ENCODE measurements at places on chromosomes 16 and 17.

DNA sequence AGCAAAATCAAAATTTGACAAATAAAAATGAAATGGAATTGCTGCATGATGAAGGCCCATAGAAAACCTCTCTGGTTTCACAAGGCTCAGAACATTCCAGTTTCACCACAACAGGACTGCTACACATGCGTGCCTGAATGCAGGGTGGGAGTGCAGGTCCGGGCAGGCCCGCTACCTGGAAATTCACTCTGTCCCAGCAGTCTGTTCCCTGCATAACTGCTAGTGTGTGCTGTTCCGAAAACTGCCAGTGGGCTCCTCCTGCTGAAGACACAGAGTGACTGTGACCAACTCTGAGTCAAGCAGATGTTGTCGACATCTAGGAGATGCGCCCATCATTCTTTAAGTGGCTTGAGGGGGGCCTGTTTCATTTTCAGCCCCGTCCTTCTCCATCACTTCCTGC is 284.8 kb upstream of the MAF start:
- DNase-seq = no peak

DNA sequence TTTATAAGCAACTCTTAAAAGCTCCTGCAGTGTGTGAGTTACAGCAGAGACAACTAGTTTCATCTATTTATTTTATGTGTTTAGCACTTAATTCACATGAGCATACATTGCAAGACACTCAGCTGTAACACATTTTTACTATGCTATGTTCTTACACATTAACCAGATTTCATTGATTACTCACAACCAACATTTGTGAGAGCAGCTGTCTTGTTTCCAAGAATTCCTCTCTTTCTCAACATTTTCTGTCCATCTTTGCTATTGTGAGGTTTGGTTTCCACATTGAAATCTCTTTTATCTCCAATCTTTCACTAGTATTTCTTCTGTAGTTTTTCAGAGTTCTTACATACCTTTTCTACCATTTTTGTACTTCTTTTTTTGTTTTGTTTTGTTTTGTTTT is 51.2 kb downstream of the COPRS start:
- DNase-seq = no peak

DNA sequence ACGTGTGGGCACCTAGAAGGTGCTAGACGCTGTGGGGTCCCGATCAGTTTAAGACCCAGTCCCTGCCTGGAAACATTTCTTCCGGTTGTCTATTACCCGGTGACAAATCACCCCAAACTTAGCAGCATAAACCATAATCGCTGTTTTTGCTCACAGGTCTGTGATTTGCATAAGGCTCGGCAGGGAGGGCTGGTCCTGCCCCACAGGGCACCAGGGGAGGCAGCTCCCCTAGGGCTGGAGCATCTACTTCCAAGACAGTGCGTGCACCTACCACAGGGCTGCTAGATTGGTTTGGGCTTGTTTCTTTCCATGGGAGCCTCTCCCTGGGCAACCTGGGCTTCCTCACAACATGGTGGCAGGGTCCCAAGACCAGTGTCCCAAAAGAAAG is 214.5 kb upstream of the CIBAR2 start:
- no peak for DNase-seq

DNA sequence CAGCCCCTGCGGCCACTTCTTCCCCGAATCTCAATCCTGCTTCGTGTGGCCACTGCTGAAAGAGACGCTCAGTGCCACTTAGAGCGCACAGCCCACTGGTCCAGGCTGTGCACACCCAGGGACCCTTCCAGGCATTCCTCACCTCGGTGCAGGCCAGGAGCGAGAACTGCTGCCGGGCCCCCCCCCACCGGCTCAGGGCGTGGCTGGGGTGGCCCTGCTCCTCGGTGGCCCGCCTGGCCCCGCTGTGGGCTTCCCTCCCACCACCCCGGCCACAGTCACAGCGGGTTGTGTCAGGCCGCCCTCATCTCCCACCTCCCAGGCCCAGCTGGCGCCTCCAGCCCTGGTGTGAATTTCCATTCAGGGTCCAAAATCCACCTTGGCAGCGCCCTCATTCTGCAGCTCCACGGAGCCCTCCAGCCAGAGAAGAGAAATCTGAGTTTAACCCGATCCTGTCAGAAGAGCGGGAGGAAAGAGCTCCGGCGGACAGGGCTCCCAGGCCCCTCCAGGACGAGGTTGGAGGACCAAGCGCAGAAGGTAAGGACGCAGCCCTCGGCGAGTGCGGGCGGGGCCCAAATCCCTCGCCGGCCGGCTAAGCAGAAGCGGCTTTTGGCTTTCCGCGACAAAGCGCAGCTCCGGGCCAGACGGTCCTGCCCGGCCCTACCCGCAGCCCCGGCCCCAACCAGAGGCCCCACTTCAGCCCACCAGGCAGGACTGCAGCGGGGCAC is 12.0 kb downstream of the TBC1D16 start:
- no peak for DNase-seq

GRCh38 chr16:56851671-56852400 is 13.2 kb upstream of the SLC12A3 start:
- peak; percentile 10 for DNase-seq

DNA sequence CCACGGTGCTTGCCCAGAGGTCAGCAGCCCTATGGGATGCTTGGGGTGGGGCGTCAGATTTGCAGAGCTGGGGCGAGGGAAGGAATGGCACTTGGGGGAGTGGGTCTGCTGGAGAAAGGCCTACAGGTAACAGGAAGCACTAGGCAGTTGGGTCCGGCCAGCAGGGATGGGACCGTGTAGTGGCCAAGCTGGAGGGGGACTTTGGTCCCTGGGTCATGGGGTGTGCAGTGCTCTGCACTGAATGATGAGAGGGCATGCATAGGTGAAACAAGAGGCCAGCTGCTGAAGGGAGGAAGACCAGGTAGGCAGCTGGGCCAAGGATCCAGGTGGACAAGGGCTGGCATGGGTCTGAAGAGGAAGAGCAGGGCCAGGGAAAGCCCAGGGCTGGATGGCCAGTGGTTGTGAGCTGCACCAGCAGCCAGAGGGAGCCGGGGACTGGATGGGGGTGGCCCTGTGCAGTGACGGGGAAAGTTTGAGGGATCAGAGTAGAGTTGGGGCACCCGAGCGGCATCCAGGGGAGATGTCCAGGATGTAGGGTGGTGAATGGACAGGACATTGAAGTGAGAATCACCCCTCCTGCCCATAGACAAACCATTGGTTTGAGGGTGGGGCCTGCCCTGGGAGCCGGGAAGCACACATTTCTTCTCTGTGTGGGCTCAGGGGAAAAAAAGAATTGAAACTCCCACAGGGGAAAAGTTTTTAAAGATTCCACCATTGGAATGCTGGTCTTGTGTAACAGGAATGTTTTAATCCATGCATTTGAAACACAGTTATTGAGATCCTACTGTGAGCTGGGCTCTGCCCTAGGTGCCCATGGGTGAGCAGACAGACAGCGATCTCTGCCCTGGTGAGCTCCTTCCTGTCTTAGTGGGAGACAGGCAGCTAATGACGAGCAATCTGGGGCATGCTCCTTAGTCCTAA is 25.1 kb downstream of the RAI1 start:
- DNase-seq = no peak

DNA sequence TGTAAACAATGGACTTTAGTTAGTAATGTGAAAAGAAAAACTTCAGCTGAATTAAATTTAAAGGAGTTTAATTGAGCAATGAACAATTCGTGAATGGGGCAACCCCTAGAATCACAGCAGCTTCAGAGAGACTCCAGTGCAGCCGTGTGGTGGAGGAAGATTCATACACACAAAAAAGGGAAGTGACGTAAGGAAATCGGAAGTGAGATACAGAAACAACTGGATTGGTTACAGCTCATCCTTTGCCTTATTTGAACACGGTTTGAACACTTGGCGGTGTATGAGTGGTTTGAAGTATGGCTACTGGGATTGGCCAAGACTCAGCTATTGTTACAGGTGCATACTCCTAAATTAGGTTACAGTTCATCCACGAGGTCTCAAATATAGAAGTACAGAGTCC is 460.4 kb upstream of the ASIC2 start:
- DNase-seq = no peak

GRCh38 chr16:89489040-89489897 is 1.1 kb downstream of the ANKRD11 start:
- peak; percentile 85 for DNase-seq
